ENCODE measurements at places on chromosomes 5 and 9. TPM values are rescaled to one million over a fixed set of nuclear protein-coding genes. Genes with fewer than 3 reads are reported as not detected.

Gene RNF224
- polyA plus RNA-seq = not detected

Gene FBP2
- not detected for polyA plus RNA-seq

Gene ALG2
- polyA plus RNA-seq = 28.4 TPM

Gene PHF24
- not detected for polyA plus RNA-seq

Gene TAF11L13
- not detected for polyA plus RNA-seq

Gene PCDHB14
- not detected for polyA plus RNA-seq

Gene NR5A1
- polyA plus RNA-seq = not detected

Gene TEX48
- polyA plus RNA-seq = not detected

Gene TAL2
- not detected for polyA plus RNA-seq

Gene GLDC
- not detected for polyA plus RNA-seq

Gene PDGFRB
- polyA plus RNA-seq = 0.37 TPM

Gene CDC23
- polyA plus RNA-seq = 15.5 TPM

Gene ALDH1A1
- not detected for polyA plus RNA-seq

Gene IFNA2
- polyA plus RNA-seq = not detected

Gene ITGA2
- polyA plus RNA-seq = 0.28 TPM

All from naive thymus-derived CD4-positive, alpha-beta T cell (primary cell).